ENCODE measurements at places on chromosomes 7 and 10.

DNA sequence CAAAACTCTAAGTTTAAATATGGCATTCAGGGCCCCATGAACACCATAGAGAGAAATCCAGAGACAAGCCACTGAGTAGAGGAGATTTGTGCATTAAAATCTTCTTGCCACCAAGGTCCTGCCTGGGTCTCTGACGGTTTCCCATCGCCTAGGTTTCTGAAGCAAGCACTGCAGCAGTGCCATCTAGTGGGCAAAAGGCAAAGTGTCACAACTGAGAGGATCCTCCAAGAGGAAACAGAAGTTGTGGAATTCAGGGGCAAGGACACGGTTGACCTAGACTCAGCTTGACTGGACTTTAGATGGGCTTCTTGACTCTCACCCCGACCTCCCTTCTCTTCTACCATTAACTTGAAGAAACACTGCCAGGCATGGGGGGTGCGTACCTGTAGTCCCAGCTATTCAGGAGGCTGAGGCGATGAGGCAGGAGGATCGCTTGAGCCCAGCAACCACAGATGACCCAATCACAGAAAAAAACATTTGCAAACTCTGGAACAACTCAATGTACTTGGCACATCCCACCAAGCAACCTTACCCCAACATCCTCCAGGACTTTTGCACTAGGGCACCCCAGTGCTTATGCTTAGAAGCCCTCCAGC is 604.1 kb downstream of the GALNT17 start:
- DNase-seq: peak; percentile 47

GRCh38 chr7:130732980-130733930 is 752 bp downstream of the KLF14 start:
- no peak for DNase-seq

DNA sequence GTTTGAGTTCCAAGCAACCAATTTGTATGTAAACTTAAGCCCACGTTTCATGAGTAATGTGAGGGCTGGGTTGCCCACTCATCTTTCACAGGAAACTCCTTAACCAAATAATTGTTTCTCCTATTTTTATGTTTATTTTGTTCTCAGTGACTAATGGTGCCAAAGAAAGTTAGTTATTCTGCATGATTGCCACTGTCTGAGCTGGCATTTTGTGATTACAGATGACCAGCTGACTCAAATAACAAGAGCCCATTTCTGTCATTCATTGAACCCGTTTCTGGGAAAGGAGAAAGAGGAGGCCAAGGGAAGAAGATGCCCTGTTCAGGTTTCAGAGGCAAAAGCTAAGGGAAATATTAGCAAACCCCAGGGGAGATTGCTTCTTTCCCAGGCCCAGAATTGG is 186.9 kb upstream of the MYO3A start:
- no peak for DNase-seq

- DNase-seq: no peak
These were observed 415.1 kb downstream of the PAXIP1 start for GRCh38 chr7:154587792-154588191.

DNA sequence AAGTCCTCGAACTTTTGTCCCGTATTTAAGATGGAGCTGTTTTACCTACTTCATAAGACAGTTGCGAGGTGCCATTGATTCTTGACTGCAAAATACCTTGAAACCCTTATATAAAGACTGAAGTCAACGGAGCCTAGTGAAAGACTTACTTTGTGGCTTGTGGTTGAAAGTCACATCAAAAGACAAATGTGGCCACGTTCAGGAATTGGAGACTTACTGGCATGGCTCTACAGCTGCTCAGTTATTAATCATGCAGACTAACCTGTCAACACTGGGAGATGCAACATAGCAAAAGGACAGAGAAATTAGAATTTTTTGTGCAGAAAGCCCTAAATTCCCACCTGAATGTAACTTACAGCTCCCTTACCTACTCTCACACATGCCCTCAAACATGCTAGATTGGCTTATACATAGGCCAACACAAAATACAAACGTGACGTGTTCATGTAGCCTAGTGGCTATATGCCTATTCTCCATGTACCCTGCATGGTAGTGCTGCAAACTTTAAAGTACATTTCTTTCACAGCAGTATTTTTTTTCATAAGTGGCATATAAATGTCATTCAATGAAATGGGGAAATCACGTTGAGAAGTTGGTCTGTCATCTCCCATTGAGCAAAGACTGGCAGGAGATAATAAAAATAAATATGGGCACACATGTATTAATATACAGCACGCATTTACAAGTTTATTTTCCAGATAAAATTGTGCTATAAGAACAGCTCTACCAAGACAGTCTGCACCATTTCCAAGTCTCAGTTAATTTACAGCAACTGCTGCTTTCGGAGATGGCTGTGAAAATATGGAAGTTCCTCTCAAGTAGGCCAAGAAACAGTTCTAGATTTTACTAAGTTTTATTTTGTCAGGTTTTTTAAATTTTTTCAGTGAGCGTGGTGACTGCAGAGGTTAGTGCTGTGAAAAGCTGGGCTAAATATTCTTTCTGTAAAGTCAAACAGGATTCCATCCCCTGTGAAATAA is 170.4 kb upstream of the C7orf33 start:
- DNase-seq: no peak

- no peak for DNase-seq
These were observed 10.8 kb upstream of the SLC25A28 start for GRCh38 chr10:99630991-99631390.

DNA sequence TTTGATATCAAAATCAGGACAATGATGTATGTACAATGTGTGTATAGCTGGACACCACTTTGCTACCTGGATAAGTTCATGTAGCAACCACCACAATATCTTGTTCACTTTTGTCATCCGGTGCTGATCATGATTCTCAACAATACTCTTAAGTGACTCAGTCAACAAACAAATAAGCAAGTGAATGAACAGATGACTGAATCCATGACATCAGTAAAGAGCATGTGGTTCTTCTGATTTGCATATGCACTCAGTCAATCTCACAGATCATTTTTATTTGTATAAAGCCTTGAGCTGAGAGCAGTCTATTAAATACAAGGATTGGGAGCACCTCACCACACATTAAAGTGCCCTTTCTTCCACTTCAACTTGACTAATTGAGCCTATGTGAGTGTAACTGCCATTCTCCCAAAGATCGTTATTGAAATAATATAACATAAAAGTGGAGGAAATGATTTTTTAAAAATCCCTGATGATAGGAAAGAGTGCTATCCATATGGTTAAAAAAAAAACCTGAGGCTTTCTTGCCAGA is 69.5 kb downstream of the NPSR1 start:
- no peak for DNase-seq

DNA sequence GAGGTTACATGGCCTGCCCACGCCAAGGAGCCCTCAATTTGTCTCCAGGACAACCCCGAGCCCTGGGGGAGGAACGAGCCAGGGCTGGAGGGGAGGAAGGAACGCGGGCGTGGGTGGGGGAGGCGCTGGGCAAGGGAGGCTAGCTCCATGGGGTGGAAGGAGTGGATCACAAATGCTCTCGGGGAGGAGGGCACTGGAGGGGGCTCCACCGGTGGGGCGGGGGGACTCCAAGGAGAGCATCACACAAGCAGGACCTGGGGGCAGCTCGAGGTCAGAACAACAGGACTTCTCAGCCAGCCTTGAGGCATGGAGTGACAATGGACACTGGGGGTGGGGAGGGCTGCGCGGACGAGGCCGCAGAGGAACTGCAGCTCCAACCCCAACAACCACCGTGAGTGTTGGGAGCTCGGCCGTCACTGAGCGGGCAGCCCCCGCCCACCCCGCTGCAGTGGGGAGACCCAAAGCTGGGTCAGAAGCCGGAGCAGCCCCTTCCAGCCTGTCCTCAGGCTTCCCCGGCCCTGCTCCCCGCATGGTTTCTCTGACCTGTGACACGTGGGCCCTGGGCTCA is 41.1 kb downstream of the STK32C start:
- DNase-seq: no peak

- DNase-seq: no peak
These were observed 395.5 kb downstream of the SUGCT start for GRCh38 chr7:40530292-40530691.

GRCh38 chr7:152904698-152905097 is 145.1 kb downstream of the ACTR3B start:
- no peak for DNase-seq

GRCh38 chr7:7529328-7529727 is 6.3 kb downstream of the COL28A1 start:
- no peak for DNase-seq

- no peak for DNase-seq
These were observed 60.4 kb downstream of the ADD3 start for GRCh38 chr10:110067960-110068770.

- no peak for DNase-seq
These were observed 229.0 kb downstream of the STK31 start for GRCh38 chr7:23938937-23939552.

DNA sequence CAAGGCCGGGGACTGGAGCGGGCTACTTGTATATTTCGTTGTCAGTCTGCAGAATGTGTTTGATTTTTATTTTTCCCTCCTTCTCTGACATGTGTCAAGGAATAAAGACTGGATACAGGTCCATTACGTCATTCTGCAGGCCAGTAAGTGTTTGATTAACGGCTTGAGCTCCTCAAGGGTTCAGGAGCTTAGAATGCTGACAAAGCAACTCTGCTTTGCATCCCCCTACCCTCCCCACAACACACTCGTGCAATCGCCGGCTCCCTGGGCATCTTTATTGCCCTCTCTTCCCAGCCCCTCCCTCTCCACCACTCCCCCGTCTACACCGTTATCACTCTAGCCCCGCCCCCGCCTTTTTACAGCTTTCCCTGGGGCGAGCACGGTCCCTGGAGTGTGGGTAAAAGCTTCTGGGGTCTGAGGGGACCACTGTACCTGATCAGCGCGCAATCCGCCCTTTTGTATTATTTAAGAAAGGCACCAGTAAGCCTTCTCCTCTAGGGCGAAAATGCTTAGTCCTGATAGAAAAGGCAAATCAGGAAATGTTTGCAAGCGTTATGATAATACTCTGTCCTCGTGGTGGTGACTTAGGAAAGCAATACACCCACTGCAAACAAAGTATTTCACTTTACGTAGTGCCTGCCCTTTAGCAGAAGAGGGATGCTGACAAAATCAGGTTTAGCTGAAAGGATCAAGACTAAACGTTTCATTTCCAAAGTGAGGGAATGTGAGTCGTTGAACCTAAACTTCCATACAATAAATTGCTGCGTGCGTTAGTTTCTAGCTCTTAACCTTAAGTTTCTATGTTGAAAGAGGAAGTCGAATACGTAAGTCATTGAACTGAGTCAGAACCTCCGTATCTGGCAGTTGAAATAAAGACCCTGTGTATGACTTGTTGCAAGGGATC is 1.4 kb upstream of the CREB5 start:
- no peak for DNase-seq

GRCh38 chr7:77727527-77727926 is 31.3 kb downstream of the RSBN1L start:
- DNase-seq: no peak

DNA sequence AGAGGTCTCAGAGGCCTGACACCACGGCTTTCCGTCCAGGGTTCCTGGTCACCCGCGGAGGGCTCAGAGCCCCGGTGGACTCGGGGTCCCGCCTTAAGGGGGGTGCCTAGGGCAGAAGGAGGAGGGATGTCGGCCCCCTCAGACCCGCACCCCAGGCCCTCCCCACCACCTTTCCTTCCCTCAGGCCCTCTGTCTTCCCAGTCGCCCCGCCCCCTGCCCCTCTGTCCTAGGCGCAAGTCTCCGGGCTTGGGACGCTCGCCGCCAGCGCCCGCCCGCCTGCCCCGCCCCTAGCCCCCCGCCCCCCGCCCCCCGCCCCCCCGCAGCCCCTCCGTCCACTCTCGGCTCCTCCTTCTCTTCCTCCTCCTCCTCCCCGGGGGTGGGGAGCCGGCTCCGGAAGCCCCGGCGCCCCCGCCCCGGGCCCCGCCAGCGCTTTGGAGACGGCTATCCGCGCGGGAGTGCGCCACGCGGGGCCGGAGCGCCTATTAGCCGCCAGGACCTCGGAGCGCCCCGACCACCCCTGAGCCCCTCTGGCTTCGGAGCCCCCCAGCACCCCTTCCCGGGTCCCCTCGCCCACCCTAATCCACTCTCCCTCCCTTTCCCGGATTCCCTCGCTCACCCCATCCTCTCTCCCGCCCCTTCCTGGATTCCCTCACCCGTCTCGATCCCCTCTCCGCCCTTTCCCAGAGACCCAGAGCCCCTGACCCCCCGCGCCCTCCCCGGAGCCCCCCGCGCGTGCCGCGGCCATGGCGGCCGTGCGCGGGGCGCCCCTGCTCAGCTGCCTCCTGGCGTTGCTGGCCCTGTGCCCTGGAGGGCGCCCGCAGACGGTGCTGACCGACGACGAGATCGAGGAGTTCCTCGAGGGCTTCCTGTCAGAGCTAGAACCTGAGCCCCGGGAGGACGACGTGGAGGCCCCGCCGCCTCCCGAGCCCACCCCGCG is at the start of gene AEBP1:
AEBP1 (plus strand) TSS at position 423 of the 937 bp plus-strand sequence; CDS start at position 744, 321 bp downstream.
- no peak for DNase-seq

DNA sequence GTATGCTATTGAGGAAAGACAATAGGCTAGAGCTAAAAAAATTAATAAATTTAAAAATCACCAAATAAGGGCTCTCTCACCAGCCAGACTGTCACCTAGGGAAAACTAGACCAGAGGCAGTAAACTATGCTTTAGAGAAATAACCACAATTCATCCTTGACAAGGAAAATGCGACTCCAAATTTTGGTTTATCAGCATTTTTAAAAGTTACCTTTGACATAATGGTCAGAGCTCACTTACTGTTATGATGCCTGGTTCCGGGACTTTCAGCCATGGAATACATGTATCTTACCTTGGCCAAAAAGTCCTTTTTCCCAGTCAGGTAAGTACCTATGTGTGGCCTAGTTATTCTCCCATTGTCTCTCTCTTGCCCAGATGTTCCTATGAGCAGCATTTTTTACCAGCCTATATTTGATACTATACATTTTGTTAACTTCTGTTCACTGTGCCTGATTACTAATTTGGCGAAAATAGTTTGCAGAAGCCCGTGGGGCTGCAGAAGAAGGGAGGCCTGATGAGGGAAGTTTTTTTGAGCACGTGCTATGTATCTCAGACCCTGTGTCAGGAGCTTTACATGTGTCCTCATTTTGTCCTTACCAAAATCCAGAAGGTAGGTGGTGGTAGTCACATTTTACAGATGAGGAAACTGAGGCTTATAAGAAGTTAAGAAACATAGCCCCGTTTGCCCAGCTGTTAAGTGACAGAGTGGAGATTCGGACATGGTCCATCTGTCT is 149.7 kb downstream of the CELF2 start:
- no peak for DNase-seq

DNA sequence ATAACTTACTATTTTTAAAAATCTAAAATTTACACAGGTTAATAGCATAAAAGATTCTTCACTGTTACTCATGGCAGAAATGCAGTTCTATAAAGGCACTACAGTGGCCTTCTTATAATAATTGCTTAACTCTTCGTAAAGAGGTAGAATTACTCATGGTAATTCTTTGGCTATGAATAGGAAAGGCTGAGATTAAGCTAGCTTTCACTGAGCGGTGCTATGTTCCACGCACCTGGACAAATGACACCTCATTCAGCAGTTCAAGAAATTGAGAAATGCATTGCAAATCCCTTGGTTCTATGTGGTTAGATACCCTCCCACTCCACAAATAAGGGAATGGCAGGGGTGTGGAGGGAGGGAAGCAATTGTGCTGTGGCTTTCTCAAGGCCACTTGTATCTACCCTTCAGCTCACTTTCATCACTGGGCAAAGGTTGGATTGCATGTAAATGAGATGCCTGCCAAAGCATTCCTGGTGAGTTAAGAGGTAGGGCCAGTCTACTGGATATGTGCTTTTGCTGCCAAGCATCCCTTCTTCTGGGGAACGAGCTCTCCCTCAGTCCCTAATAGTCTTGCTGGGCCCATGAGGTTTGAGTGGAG is 210.9 kb downstream of the TEX36 start:
- no peak for DNase-seq

- DNase-seq: no peak
These were observed 687 bp downstream of the EPDR1 start for GRCh38 chr7:37920849-37921805.
